GM12891 (cell line): ENCODE measurements at places on chromosomes 6 and 20.

GRCh38 chr20:41701588-41702348, 83.6 kb upstream of the CHD6 start:
- DNase-seq, result no peak

DNA sequence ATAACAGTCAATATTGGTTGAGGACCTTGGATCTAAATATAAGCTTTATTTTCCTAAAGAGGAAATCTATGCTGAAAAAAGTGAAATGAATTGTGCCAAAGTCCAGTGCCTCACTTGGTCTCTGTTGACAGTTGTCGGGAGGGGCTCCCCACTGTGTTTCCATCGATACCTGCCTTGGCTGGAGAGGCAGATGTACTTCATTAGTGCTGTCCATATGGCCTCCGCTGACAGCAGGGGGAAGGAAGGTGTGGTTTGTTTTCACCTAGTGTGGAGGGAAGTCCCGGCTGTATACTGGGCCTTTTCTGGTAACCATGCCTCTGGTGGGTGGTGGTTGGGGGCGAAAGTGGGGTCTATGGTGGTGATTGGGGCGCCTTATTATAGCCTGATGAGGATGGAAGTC, 42.7 kb downstream of the CD2AP start:
- no peak for DNase-seq

DNA sequence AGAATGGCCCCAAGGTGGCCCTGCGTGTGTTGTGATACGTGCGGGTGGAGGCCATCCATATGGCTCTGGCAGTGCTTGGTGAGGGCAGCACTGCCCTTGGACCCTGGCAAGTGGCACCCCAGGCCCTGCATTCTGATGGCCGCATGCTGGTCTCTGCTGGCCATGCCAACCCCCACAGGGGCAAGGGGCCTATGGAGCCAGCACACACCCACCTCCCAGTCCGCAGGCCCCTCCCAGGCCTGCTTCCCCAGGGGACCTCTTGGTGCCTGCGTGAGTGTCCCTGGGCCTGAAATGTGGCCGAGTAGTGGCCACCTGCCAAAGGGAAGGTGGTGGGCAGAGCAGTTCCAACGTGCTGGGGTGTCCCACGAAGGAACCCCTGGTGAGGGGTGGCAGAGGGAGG, 17.6 kb downstream of the NQO2 start:
- no peak for DNase-seq

DNA sequence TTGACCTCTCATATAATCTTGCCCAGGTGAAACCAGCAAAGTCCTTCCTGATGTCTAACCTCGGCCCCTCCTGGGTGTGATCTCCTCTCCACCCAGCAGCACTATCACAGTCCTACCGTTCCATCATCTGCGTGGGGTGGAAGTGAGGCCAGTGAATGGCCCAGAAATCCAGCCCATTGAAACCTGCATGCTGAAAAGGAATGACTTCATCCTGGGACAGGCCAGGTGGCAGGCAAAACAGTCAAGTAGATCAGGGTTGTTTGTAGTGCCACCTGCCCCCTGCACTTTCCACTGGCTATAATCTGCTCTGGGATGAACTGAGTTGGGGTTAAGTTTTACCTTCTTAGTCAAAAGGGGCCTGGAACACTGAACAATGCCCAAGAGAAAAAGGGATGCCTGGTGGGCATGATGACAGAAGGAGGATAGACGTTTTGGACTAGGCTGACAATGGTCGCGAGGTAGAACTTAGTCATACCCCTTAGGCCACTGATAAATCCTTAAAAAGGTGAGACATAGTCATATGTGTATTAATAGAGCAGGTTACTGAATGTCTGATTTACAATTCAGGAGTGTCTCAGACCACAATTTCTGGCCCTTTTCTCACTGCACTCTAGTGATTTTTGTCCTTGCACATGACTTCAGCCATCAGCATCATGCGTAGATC, 8.1 kb upstream of the HSP90AB1 start:
- DNase-seq, result no peak

DNA sequence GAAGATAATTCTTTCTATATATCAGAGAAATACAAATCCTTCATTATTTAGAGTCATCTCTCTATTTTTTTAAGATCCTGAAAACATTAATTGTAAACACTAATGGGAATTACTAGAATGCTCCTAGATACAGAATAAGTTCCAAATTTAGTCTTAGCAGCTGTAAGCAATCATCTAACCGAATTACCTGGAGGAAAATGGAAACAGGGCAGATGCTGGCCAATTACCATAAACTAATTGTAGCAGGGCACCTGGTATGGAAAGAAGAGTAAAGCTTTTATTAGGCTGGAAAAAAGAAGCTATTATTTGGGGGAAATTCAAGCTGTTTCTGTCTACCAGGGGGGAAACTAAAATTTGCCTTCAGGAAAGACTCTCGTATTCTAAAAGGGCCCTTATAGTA, 257.5 kb downstream of the MMUT start:
- no peak for DNase-seq

GRCh38 chr6:75204217-75204958, 1.5 kb downstream of the COL12A1 start:
- DNase-seq, result no peak

DNA sequence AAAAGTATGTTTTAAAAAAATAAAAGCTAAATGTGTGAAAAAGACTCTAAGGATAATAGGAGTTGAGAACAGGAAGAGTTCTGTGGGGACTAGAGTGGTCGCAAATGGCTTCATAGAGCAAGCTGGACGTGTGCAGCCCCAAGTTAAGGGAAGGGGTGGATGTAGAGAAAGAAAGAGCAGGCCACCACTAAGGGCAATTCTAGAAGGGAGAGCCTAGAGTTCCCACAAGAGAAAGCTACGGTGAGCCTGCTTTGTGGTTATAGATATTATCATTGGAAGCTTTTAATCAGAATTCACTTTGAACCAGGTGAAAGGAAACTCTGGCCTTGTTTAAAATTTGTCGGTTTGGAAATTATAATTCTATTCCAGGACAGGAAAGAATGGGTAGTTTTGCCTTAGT, 101.6 kb downstream of the HIVEP2 start:
- DNase-seq, result no peak

- DNase-seq, result no peak
Observed at GRCh38 chr20:24199501-24199900, 210.9 kb upstream of the GGTLC1 start.

DNA sequence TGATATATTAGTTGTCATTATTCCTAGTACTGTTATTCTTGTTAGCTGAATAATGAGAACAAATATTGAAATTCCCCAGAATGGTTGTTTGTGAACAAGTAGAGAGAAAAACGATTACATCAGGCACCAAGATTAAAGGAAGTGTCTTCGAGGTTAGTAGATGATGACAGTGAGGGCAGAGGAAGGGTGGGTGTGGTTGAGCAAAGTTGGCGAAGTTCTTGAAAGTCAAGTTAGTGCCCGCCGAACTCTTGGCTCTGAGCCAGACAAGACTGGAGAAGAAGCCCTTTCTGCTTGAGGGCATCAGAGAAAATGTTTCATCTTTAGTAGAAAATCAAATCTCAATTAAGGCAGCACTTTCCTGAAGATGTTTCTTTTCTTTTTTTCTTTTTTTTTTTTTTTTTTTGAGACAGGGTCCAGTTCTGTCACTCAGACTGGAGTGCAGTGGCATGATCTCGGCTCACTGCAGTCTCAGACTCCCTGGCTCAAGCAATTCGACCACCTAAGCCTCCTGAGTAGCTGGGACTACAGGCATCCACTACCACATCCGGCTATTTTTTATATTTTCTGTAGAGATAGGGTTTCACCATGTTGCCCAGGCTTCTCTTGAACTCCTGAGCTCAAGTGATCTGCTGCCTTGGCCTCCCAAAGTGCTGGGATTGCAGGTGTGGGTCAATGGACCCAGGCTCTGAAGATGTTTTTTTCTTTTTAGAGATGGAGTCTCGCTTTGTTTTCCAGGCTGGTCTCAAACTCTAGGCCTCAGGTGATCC, 77.1 kb downstream of the SGK1 start:
- no peak for DNase-seq

- DNase-seq, result no peak
Observed at GRCh38 chr6:108760126-108761050, 87.8 kb upstream of the ARMC2 start.

- DNase-seq, result no peak
Observed at GRCh38 chr6:119205911-119206618, 127.6 kb upstream of the FAM184A start.

DNA sequence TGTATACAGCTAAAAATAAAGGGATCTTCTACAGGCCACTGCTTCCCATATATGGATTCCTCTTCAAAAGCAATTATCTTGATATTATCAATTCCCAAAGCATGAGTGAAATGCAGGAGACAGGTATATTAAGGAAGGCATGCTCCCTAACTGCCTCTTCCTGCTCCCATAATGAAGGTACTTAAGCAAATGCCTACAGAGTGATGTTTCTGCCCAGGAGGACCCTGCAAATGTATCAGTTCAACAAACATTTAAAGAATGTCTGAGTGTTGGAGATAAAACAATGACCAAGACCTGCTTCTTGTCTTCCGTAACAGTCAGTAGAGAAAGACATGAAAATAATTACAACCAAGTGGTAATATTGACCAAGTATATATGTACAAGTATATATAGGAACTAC, 4.2 kb downstream of the UBE2J1 start:
- DNase-seq, result no peak

GRCh38 chr6:110658631-110659211, 156.5 kb downstream of the CDK19 start:
- no peak for DNase-seq
